NCI-H345 (cell line): ENCODE measurements at places on chromosomes 5 and 9.

DNA sequence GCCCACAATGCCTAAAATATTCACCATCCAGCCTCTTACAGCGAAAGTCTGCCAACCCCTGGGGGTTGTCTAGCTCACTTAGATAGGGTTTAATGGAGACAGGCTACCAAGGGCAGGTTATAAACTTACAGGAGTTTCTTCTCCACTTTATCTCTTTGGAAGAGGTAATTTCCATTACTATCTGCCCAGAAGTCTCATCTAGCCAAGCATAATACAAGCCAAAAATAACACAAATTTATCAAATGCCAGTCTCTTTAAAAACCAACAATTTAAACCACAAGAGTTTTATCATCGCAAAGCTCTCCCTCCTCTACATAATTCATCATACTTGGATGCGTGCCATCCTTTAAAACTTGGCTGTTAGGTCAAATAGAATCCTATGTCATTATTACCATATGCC is 6.2 kb downstream of the RBM22 start:
- no peak for DNase-seq

- peak; percentile 64 for DNase-seq
Measured at GRCh38 chr9:97510797-97511654, 9.6 kb downstream of the TMOD1 start.

DNA sequence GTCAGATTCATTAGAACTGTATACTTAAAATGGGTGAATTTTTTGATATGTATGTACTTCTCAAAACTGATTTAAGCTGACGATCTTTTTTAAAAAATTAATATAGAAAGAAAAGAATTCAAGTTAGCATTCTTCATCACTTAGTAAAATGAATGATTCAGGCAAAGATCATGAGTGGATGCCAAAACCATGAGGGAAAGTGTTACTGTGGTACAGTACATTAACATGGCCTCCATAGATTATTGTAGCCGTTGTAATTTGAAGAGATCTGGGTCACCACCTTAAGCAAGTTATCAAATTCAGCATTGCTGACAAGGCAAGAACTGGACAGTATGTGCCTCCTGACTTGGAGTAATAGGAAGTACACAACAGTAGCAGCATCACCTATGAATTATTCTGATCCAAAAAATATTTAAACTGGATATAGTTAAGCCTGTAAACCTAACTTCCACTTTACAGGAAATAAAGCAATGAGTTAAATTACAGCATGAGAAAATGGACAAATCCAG is 29.7 kb downstream of the C9orf85 start:
- DNase-seq: no peak

- no peak for DNase-seq
Measured at GRCh38 chr9:33799928-33800704, 4.8 kb downstream of the PRSS3 start.

DNA sequence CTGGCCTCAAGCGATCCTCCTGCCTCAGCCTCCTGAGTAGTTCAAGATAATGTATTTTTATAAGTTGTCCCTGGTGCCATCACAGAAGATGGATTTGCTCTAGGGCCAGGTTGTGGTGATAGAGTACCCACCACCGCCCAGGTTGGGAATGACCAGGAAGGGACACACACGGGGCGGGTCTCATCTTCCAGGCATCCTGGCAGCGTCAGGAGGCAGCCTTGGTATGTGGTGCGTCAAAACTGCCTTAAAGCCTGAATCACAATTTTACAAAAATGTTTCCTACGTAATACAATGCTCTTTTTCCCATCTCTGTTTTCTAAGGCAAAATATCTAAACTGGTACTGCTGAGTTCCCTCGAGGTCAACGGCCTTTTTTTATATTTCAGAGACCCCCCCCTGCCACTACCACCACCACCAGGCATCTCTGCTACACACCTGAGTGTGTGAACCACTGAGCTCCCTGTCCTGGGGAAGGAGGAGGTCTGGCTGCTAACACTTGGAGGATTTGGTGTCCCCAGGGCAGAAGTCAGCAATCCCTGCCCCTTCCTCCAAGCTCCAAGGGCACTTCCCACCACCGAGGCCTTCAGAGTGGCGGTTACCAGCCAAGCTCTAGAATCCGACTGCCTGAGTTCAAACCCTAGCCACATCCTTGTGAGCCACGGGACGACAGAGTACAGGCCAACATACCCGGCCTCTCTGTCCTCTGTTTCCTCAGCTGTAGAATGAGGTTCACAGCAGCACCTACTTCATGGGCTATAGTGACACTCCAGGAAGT is 47.3 kb downstream of the SLC6A7 start:
- DNase-seq: no peak

DNA sequence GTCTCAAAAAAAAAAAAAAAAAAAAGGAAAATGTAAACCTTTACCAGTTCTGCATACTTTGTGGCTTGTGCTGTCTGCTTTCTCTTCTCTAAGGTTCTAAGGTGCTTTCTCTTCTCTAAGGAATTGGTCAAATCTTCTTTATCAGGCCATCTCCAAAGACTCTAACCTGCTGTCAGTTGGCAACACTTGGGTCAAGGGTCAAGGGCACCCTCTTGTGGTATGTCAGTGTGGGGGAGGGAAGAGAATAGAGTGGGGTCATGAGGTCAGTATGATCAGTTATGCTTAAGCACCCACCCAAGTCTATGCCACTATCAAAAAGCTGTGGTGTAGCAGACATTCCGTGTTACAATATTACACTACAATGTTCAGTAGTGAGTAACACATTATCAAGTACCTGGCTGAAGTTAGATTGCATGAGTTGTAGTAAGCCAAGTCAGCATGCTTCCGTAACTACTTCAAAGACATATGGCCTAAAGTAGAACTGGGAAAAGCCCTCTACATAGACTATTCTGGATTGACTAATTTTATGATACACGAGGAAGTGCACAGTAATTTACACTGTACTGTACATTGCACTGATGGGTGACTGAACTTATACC is 25.0 kb upstream of the CCL28 start:
- no peak for DNase-seq

- DNase-seq: no peak
Measured at GRCh38 chr5:143599474-143599873, 196.0 kb upstream of the NR3C1 start.

- DNase-seq: peak; percentile 54
Measured at GRCh38 chr5:1118738-1119137, 6.9 kb upstream of the SLC12A7 start.

GRCh38 chr5:90690307-90690706 is 131.7 kb downstream of the ADGRV1 start:
- no peak for DNase-seq

DNA sequence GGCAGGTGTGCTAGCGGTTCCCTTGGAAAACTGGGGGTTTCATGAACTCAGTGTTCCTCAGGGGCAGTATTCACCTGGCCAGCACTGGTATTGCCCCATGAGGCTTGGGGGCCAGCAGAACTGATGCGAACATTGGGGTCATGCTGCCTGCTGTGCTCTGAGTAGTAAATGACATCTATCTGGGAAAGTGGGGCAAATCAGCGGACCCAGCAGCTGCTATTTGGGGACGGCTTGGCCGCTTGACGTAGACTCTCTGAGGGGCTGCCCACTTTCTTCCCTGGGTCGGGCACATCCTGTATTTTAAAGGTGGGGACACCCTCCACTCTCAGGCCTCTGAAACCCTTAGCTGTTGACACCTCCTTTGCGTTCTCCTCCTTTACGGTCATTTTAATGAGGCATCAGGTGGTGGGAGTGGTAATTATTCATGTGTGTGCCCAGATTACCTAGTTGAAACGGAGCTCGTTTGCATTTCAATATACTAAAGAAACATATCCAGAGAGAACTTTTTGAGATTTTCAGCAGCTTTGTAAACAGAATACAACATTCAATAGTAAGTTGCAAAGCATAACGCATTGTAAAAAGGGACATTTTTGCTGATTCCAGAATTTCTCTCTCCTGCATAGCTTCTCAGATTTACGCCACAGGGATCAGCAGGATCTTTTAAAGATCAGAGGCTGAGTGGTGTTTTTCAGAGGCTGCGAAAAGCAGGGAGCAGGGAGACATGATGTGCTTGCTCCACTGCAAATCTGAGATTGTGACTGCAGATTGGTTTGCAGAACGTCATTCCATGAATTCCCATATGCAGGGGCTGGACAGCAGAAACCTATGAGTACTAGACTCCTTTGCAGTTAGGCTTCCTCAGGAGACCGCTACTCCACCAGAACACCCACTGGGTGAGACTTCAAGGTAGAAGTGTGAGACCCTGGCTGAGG is 56.8 kb upstream of the ZFR start:
- no peak for DNase-seq

GRCh38 chr5:5531371-5531770 is 108.9 kb downstream of the ICE1 start:
- DNase-seq: no peak

DNA sequence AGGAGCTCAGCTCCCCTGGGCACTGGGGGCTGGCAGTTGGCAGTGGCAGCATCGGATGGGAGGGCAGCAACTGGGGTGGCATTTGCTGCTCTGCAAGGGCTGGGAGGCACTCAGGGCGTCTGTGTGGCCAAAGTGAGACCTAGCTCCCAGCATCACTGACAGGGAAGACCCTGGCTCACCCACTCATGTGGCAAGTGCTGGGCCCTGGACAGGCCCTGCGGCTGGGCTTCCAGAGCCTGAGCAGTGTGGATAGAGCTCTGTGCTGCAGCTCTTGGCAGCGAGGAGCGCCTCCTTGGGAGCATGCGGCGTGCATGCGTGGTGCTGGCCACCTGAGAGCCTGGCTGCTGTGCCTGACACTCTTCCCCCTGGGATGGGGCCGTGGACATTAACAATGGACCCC is 10.2 kb downstream of the CEP72 start:
- DNase-seq: no peak

DNA sequence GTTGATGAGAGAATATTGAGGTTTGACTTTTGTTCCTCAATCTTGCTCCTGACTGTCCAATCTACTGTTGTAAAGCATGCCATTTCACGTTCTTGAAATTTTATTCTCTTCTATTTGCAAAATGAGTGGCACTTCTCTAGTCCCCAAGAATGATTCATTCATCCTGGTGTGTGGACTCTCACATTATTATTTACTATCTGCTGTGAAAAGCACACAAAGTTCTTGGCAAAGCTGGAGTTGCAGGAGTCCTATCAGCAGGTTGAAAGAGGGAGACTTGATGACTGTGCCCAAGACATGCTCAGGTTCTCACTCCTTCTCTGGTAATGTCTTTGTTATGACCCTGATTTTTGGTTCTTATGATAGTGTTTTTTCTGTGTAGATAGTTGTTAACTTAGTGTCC is 382.6 kb downstream of the DMRTA1 start:
- DNase-seq: no peak

DNA sequence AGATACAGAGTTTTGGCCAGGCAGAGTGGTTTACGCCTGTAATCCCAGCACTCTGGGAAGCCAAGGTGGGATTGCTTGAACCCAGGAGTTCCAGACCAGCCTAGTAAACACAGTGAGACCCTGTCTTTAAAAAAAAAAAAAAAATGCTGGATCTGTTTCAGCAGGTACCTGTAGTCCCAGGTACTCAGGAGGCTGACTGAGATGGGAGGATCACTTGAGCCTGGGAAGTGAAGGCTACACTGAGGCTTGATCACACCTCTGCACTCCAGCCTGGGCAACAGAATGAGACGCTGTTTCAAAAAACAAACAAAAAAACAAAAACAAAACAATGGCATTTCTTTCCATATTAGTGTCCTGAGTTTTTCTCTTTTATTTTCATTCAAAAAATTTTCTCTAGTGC is 19.0 kb downstream of the UNC13B start:
- no peak for DNase-seq

GRCh38 chr5:36495611-36496010 is 110.8 kb upstream of the SLC1A3 start:
- no peak for DNase-seq

GRCh38 chr5:158679221-158679641 is 420.5 kb downstream of the EBF1 start:
- DNase-seq: no peak

DNA sequence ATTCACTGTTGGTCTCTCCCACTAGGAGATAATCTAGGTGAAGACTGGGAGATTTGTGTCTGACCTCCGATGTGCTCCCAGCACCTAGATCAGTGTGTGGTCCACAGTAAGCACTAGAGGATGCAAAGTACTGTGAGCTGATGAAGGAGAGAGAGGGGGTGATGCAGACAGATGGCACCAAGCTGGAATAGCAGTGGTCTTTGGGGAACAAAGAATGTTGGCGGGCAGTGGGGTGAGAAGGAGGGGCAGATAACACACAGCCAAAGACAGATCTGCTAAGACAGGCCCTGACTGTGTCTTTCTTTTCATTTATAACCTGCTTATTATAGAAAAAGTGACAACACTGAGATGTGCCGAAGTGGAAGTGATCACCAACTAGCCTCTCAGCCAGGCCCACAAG is 37.5 kb downstream of the ERGIC1 start:
- DNase-seq: no peak

- DNase-seq: no peak
Measured at GRCh38 chr5:43592363-43592762, 10.6 kb upstream of the NNT start.

DNA sequence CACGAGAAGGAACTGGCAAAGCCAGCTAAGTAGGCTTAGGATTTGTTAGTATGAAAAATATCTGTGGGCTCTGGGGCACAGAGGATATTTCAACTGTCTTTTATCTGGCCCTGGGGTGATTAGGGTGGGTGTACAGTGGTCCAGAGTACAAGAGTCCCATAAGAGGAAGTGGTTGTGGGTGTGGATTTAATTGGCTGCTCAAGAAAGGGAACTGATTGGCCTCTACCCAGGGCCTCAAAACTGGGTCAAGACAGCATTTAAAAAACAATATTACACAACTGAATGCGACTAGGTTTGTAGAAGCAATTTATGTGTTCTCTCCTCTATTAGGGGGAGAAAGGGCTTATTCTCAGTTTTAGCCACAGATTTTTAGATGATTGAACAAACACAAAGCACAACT is 1353.4 kb upstream of the WWC1 start:
- no peak for DNase-seq

DNA sequence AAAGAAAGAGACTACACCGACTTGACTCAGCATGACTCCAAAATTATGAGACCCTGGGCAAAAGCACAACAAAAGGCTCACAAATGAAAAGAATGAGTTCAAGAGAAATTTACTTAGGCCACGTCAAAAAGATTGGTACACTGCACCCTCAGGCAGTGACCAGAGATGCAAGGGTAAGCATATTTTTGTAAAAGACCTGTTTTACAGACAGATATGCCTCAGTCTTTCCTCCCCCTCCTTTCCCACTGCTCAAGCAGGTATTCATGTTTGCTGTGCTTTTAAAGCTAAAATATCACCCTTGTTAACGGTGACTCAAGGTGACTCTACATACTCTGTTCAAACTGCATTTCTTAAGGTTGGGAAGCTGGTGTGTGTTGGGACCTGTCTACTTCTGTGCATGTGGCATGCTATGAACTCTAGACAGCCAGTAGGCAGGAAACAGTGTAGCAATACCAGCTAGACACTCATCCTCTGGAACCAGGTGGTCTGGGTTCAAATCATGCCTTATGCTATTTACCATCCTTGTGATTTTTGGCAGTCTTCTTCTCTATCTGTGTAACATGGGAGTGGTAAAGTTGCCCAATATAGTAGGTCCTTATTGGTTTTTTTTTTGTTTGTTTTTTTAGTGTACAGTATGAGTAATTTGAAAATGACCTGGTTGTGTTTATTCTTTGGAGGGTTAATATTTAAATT is 98.7 kb downstream of the TLE4 start:
- no peak for DNase-seq

DNA sequence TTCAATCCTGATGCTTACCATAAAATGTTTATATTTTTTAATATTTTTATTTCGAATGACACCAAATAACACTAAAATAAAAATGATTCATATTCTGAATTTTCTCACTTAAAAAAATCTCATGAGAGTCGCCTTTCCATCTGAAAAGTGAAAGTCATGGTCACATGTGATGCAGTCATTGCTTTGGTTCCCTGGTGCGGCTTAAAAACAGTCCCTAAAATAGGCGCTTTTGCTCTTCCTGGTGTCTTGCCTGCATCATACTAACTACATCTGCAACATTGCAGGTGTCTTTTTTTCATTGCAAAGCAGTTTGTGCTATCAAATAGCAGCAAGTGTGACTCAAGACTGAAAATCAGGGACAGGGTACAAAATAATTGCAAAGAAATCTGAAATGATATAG is 185.2 kb upstream of the NREP start:
- DNase-seq: no peak
